ENCODE measurements at places on chromosomes 3 and 15.

GRCh38 chr3:71584394-71585011 is 975 bp upstream of the FOXP1 start:
- peak; percentile 14 for DNase-seq

GRCh38 chr3:131535131-131535530 is 32.4 kb upstream of the MRPL3 start:
- no peak for DNase-seq

GRCh38 chr3:101095693-101096430 is 102.6 kb upstream of the ABI3BP start:
- DNase-seq = no peak

GRCh38 chr3:65883613-65884012 is 155.1 kb downstream of the MAGI1 start:
- DNase-seq = no peak

DNA sequence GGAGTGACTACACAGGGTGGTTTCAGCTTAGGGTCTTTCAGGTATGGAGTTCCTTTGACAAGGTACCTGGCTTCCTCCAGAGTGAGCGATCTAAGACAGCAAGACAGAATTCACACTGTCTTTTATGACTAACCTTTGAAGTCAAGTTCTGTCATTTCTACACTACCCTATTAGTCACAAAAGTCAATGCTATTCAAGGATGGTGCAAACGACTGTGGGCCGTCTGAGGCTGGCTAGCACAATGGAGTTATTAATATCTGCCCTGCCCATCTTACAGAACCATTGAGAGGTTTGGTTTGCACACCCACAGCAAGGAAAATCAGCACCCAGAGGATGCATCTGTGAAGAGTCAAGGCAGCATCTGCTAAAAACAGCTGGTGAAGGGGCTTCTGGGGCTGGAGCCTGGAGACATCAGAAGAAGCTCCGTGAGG is 62.9 kb upstream of the XCR1 start:
- peak; percentile 66 for DNase-seq

DNA sequence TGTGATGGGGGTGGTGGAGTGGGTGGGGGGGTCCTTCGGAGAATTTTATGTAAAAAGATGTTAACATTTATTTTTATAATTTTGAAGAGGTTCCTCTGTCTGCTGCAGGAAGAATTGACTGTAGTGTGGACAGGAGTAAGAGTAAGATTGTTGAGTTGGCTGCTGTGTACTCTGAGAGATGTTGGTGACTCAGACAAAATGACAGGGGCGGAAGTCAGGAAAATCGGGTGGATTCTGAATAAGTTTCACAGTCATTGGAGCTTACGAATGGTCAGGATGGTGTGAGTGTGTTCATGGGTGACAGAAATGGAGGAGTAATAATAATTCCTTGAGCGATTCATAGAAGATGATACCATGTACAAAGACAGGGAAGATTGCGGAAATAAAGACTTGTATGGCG is 420.0 kb downstream of the ROBO2 start:
- DNase-seq = no peak

DNA sequence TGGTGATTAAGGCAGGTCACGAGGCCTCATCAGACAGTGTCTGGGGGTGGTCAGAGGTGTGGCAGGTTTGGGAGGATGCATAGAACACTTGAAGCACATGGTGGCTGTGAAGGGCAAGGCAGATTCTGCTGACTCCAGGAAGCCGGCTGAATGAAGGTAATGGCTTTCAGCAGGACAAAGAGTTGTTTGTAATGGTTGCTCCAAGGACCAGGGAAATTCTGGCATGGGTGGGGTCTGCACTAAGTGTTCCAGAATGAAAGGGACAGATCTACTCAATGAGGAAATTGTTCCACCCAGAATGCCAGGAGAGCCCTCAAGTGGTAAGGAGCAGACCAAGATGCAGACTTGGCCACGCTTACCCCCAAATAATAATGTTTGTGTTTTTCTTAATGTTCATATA is 70.7 kb upstream of the ACAD9 start:
- no peak for DNase-seq

DNA sequence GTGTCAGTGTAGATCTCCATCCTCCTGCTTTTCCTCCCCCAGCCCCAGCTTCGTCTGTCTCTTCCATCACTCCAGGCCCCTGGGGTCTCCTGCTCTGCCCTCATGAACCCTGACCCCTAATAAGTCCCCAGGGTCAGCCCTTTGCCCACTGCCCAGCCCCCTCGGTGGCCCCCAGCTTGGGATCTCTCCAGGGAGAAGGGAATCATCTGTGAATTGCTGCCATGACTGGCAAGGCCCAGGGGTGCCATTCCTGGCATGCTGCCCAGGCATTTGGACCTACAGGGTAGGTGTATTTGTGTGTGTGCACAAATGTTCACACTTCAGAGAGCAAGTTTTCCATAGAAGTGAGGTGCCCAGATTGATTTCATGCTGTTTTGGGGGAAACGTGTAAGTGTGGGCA is 5.9 kb upstream of the TBC1D21 start:
- DNase-seq = no peak

- DNase-seq = no peak
Measured at GRCh38 chr3:175965036-175965435, 1105.9 kb downstream of the NAALADL2 start.

DNA sequence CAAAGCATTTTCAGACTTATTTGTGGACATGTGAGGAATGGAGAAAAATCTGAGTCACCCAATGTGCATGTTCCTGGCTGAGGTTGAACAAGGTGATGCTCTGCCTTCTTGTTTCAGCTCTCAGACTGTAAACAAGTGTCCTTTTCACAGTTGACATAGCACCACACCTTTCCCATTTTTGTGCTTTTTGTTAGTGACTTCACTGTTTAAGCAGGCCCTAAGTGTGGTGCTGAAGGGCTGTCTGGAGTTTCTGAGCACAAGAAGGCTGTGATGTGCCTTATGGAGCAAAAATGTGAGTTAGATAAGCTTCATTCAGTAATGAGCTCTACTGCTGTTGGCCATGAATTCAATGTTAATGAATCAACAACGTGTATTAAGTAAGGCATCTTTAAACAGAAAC is 20.4 kb downstream of the ABI3BP start:
- DNase-seq = no peak

DNA sequence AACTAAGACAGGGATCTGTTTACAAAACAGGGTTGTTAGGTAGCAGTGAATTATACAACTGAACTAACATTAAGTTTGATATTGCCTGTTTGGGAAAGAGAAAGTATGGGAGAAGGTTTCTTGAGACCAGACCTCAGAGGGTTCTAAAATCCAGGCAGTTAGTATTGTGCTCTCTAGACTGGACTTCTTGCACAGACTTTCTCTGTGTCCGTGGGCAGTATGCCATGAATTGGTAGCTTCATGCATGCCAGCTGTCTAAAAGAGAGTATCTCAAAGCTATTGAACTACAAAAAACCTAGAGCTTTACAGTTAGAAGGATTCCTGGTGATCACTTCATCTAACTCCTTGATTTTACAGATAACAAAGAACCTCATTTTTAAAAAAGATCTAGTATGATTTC is 12.5 kb downstream of the SAMD7 start:
- DNase-seq = no peak

Data from stimulated activated effector memory CD8-positive, alpha-beta T cell treated with anti-CD3 and anti-CD28 coated beads, Interleukin-12 subunit alpha, Interleukin-12 subunit beta, amount 100 ng/mL, for 72 hours (primary cell).